Esophagus muscularis mucosa (tissue), 4 donors: ENCODE measurements at places on chromosomes 12 and 14. TPM values are rescaled to one million over a fixed set of nuclear protein-coding genes. Genes with fewer than 3 reads are reported as not detected.

C3AR1 gene
- 8.9 TPM for total RNA-seq

GRCh38 chr12:92973614-92974013, 44.5 kb upstream of the EEA1 start:
- no peaks in the 10 kb centered on the region for H3K27me3 ChIP-seq
- no peak for DNase-seq
- H3K36me3 ChIP-seq: no peaks in the 10 kb centered on the region
- no peak overlapping the region for H3K27ac ChIP-seq

- no peaks in the 10 kb centered on the region for H3K27me3 ChIP-seq
- H3K27ac ChIP-seq: no peak overlapping the region
- DNase-seq: no peak
- no peak overlapping the region for H3K4me3 ChIP-seq
These were observed 57.6 kb downstream of the ACADS start for GRCh38 chr12:120783197-120783596.

GRCh38 chr14:68819260-68819691, 26.4 kb upstream of the ZFP36L1 start:
- peak overlapping the region; percentile 98 for H3K27ac ChIP-seq

DNA sequence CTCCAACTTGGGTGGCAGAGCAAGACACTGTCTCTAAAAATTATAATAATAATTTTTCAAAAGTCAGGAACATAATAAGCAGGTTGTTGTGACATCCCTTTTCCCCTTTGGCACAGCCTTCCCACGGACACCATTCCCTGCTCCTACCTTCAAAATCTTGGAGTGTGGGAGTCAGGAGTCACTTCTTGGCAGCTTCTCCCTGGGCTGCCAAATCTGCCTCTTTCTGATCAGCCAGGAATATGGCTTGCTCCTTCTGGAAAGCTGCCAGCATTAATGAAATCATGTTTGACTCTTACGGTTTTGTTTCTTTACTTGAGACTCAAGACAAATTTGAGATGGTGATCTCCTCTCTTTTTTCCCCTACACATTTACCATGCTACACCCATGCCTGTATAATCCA, 391.4 kb upstream of the SYT1 start:
- H3K36me3 ChIP-seq: no peaks in the 10 kb centered on the region
- no peak for DNase-seq
- H3K4me1 ChIP-seq: no peaks in the 10 kb centered on the region
- no peak overlapping the region for H3K27ac ChIP-seq
- H3K27me3 ChIP-seq: no peaks in the 10 kb centered on the region
- no peak overlapping the region for H3K4me3 ChIP-seq

DNA sequence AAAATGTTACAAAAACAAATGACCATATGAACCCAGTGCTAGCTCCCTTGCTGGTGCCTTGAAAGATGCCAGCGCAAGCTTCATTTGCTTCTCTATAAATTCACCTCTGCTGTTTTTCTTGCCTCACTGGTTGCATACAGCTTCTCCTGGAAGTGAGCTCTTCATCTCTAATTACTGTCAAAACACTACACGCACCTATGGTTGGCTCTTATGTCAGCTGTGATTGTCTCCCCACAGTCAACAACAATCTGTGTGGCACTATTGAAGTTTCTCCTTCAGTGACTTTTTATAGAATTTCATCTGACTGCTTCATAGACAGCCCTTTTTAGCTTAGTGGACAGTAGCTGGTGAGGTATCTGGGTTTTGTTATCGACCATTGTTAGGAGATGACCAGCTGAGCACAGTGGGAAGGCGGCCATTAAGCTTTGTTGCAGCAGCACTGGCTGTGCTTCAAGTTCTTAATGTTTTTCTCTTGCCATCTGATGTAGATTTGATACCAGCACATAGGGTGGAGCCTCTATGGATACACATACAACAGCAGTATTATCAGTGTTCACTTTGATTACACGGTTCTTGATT, 131.8 kb downstream of the KITLG start:
- H3K27ac ChIP-seq: no peak overlapping the region
- no peak overlapping the region for H3K4me3 ChIP-seq
- no peaks in the 10 kb centered on the region for H3K36me3 ChIP-seq

DNA sequence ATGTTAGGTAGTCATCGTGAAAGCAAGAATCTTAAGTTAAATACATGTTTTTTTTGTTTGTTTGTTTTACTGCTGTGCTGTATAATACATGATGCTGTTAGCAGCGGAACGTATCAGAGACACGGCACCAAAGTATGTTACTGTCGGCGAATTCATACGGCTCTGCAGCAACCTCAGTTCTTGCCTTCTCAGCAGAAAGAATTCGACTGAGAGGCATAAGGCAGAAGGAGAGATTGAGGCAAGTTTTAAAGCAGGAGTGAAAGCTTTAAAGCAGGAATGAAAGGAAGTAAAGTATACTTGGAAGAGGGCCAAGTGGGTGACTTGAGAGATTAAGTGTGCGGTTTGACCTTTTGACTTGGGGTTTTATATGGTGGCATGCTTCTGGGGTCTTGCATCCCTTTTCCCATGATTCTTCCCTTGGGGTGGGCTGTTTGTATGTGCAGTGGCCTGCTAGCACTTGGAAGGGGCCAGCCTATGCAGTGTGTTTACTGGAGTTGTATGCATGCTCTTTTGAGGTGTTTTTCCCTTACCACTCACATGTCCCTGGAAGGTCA, 23.7 kb downstream of the LEMD3 start:
- H3K27me3 ChIP-seq: no peaks in the 10 kb centered on the region
- no peak overlapping the region for H3K27ac ChIP-seq
- no peak for DNase-seq

DNA sequence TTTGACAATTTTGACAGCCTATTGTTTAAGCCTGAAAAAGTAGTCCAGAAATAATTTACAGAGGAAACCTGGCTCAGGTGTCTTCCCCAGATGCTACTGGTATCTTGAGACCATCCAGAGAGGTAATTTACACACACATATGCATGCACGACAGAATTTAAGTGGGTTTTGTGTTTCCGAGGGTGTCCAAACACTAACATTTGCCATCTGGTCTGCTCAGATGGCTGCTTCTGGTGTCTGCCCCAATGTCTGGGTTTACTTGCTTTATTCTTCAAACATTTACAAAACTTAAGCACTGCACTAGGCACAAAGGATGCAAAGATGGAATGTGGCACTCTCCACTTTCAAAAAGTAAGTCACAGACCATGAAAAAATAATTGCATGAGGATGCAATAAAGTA, 226.6 kb upstream of the EGLN3 start:
- no peak overlapping the region for H3K4me3 ChIP-seq
- DNase-seq: no peak
- no peak overlapping the region for H3K27ac ChIP-seq
- H3K36me3 ChIP-seq: no peaks in the 10 kb centered on the region
- no peaks in the 10 kb centered on the region for H3K27me3 ChIP-seq

GRCh38 chr12:132182711-132183365, 38.6 kb downstream of the NOC4L start:
- DNase-seq: no peak
- H3K4me1 ChIP-seq: no peaks in the 10 kb centered on the region
- peaks cover 48% of the 10 kb centered on the region for H3K27me3 ChIP-seq
- H3K27ac ChIP-seq: no peak overlapping the region
- H3K4me3 ChIP-seq: no peak overlapping the region

- H3K4me1 ChIP-seq: no peaks in the 10 kb centered on the region
- H3K27me3 ChIP-seq: no peaks in the 10 kb centered on the region
- H3K36me3 ChIP-seq: no peaks in the 10 kb centered on the region
- H3K4me3 ChIP-seq: no peak overlapping the region
These were observed 17.0 kb downstream of the SLC4A8 start for GRCh38 chr12:51441583-51441982.

GRCh38 chr14:92225731-92226130, 97.2 kb upstream of the SLC24A4 start:
- no peaks in the 10 kb centered on the region for H3K36me3 ChIP-seq
- no peak overlapping the region for H3K4me3 ChIP-seq
- no peaks in the 10 kb centered on the region for H3K27me3 ChIP-seq
